Parietal lobe (tissue), 2 donors: ENCODE measurements at places on chromosomes 5 and 9. TPM values are rescaled to one million over a fixed set of nuclear protein-coding genes. Genes with fewer than 3 reads are reported as not detected.

Gene FAM153A
- total RNA-seq = 4.7 TPM

Gene OR1Q1
- total RNA-seq = not detected

Gene PCDHA5
- total RNA-seq = 23.2 TPM

Gene EIF4E1B
- total RNA-seq = 0.31 TPM

Gene SPIN1
- 298 TPM for total RNA-seq

Gene RABEPK
- total RNA-seq = 18.5 TPM

Gene MYORG
- total RNA-seq = 6.6 TPM

Gene SV2C
- 1.9 TPM for total RNA-seq

Gene PPP2R2B
- total RNA-seq = 135 TPM

Gene CD72
- not detected for total RNA-seq

Gene CDKN2B-AS1
- total RNA-seq = 0.63 TPM

Gene TNFSF8
- 0.31 TPM for total RNA-seq

Gene NOP16
- 9.1 TPM for total RNA-seq

Gene HSDL2
- 11.6 TPM for total RNA-seq

Gene C9
- not detected for total RNA-seq

Gene SPINK4
- total RNA-seq = not detected
